ENCODE measurements at places on chromosomes 12 and 14. TPM values are rescaled to one million over a fixed set of nuclear protein-coding genes. Genes with fewer than 3 reads are reported as not detected.
A peak's percentile ranks its signal among the peaks of the same experiment; 100 is the strongest.

DNA sequence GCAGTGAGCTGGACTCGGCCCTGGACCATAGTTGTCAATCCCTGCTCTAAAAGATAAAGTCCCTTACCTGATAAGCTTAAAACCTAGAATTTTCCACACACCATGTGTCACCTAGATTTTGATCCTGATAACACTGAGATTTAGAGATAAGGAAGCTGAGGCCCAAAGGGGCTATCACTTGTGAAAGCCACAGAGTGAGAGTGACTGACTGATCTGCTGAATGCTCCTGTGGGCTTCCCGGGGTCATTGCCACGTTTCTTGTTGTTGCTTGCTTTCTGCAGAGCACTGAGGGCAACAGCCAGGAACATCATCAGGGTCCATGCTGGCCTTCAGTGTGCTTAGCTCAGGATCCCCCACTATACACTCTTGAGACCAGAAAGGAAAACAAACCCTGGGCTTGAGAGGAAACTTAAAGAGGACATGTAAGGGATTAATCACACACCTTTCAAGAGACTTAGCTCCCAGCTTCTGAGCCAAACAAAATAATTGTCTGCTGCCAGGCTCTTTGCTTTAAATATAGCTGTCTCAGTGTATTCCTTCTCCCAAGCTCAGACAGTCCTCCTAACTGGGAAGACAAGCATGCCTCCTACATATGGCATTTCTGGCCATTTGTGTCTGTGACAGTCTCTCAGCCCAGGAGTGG, 82.6 kb upstream of the ARHGAP5 start:
- H3K36me3 ChIP-seq = no peaks in the 10 kb centered on the region
- no peak overlapping the region for H3K4me3 ChIP-seq
- H3K27me3 ChIP-seq = no peaks in the 10 kb centered on the region
- no peak overlapping the region for H3K27ac ChIP-seq
- H3K4me1 ChIP-seq = no peaks in the 10 kb centered on the region

- H3K27ac ChIP-seq = no peak overlapping the region
- H3K36me3 ChIP-seq = no peaks in the 10 kb centered on the region
Measured at GRCh38 chr12:78863482-78864402, 832 bp upstream of the SYT1 start.

- no peaks in the 10 kb centered on the region for H3K27me3 ChIP-seq
- no peak for DNase-seq
- H3K27ac ChIP-seq = no peak overlapping the region
- H3K36me3 ChIP-seq = no peaks in the 10 kb centered on the region
Measured at GRCh38 chr12:93125126-93125525, 196.0 kb upstream of the EEA1 start.

DNA sequence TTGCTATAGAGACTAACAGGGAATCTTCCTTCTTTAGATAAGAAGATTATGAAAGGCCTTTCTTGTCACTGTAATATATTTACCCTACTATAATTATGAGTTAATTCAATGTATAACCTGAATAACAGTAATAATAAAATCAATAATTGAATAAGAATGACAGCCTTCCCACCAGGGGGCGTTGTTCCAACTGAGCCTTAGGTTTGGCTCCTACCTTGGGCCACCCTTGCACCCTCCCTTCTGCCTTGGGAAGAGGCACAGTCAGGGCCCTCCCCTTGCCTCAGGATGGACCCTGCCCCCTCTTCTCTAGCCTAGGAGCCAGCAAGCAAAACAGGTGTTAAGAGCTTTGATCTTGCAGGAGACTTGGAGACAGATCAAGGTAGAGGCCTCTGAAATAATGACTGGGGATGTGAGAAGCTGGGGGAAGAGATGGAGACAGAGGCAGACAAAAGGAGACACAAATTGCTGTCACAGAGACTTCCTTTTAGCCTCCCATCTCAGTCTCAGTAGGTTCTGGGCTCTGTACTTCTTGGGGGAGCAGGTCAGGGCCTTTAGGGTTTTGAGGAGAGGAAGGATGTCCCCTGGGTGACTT, 40.1 kb upstream of the CISTR start:
- H3K4me1 ChIP-seq = no peaks in the 10 kb centered on the region
- no peak overlapping the region for H3K27ac ChIP-seq
- no peak overlapping the region for H3K4me3 ChIP-seq

- no peaks in the 10 kb centered on the region for H3K27me3 ChIP-seq
- no peaks in the 10 kb centered on the region for H3K4me1 ChIP-seq
- no peak for DNase-seq
Measured at GRCh38 chr14:51228391-51228790, 11.7 kb upstream of the TMX1 start.

DNA sequence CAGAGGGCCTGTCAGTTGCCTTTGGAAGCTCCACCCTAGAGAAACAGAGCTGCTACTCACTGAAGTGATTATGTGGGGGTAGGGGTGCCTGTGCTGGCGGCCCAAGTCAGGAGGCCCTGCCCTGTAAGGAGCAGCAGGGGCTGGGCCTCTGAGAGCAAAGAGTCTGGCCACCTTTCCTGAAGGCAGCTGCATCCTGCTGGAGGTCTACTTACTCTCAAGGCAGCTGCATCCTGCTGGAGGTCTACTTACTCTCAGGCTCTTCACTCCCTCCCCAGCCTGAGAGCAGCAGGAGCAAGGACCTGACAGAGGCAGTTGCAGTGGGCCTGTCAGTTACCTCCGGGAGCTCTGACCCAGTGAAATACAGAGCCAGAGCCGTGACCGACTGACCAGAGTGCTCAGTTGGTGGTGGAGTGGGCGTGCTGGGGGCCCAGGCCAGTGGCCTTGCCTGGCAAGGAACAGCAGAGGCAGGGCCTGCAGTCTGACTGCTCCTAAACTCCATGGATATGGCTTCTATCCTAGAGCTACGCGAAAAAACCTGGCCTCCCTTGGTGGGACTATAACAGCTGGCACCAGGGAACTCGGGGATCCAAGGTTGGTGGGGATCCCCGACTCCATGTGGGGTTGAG, 32.3 kb downstream of the RAD51B start:
- H3K4me1 ChIP-seq = no peaks in the 10 kb centered on the region
- no peak overlapping the region for H3K4me3 ChIP-seq
- H3K36me3 ChIP-seq = no peaks in the 10 kb centered on the region
- H3K27me3 ChIP-seq = no peaks in the 10 kb centered on the region
- no peak overlapping the region for H3K27ac ChIP-seq

DNA sequence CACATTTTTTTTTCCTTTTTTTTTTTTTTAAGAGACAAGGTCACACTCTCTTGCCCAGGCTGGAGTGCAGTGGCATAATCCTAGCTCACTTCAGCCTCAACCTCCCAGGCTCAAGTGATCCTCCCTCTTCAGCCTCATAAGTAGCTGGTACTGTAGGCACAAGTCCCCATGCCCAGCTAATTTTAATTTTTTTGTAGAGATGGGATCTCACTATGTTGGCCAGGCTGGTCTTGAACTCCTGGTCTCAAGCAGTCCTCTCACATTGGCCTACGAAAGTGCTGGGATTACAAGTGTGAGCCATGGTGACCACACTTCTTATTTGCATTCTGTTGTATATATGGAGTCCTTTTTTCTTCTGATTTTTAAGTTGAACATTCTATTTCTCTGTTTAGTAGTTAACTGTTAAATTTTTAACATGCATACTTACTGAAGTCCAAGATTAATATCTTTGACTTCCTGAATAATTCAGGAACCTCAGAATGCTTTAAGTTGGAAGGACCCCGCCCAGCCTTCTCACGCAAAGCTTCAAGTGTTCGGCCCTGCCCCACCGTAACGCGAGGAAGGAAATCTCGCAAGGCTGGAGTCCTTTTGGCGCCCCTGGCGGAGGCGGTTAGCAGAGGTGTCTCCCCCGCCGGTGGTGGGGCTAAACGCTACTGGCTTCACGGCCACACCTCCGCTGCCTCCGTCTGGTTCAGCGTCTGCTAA, 21.6 kb downstream of the SPATS2 start:
- no peaks in the 10 kb centered on the region for H3K36me3 ChIP-seq
- H3K27me3 ChIP-seq = no peaks in the 10 kb centered on the region
- no peak overlapping the region for H3K4me3 ChIP-seq
- no peak overlapping the region for H3K27ac ChIP-seq
- H3K4me1 ChIP-seq = no peaks in the 10 kb centered on the region

GRCh38 chr14:37318938-37319337, 121.2 kb downstream of the MIPOL1 start:
- no peaks in the 10 kb centered on the region for H3K36me3 ChIP-seq
- no peak overlapping the region for H3K27ac ChIP-seq
- no peak for DNase-seq
- no peaks in the 10 kb centered on the region for H3K4me1 ChIP-seq

- no peak overlapping the region for H3K4me3 ChIP-seq
- no peaks in the 10 kb centered on the region for H3K4me1 ChIP-seq
- H3K36me3 ChIP-seq = no peaks in the 10 kb centered on the region
- no peaks in the 10 kb centered on the region for H3K27me3 ChIP-seq
- no peak overlapping the region for H3K27ac ChIP-seq
Measured at GRCh38 chr14:25537846-25538455, 488.0 kb upstream of the STXBP6 start.

DNA sequence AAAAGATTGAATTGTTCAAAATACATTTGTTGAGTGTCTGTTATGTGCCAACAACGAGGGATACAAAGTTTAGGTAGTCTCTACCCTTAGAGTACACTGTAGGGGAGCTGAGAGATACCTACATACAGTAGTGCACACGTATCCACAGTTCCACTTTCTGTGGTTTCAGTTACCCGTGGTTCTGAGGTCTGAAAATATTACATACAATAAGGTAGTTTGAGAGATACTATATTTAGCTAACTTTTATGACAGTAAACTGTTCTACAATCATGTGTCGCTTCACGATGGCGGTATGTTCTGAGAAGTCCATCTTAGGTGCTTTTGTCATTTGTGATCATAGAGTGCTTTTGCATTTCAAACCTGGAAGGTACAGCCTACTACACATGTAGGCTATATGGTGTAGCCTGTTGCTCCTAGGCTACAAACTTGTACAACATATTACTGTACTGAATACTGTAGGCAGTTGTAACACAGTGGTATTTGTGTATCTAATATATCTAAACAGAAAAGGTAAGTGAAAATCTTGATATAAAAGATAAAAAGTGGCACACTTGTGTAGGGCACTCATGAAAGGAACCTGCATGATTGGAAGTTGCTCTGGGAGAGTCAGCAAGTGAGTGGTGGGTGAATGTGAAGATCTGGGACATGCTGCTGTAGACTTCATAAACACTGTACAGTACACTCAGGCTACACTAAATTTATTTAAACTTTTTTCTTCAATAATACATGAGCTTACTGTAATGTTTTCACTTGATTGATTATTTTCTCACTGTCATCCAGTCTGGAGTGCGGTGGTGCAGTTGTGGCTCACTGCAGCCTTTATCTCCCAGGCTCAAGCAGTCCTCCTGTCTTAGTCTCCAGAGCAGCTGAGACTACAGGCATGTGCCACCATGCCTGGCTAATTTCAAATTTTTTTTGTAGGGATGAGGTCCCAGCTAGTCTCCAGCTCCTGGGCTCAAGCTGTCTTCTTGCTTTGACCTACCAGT, 4.0 kb downstream of the CPSF6 start:
- H3K27me3 ChIP-seq = no peaks in the 10 kb centered on the region
- H3K4me1 ChIP-seq = peaks cover 79% of the 10 kb centered on the region
- H3K27ac ChIP-seq = no peak overlapping the region
- H3K4me3 ChIP-seq = no peak overlapping the region
- no peaks in the 10 kb centered on the region for H3K36me3 ChIP-seq
- DNase-seq = no peak

GRCh38 chr14:56292970-56293369, 174.8 kb downstream of the PELI2 start:
- no peak for DNase-seq
- H3K27ac ChIP-seq = no peak overlapping the region
- H3K4me3 ChIP-seq = no peak overlapping the region
- H3K4me1 ChIP-seq = no peaks in the 10 kb centered on the region
- H3K36me3 ChIP-seq = no peaks in the 10 kb centered on the region

GRCh38 chr14:92819011-92819597, 25.0 kb downstream of the GOLGA5 start:
- H3K27ac ChIP-seq = no peak overlapping the region
- no peak for DNase-seq
- no peaks in the 10 kb centered on the region for H3K27me3 ChIP-seq
- no peak overlapping the region for H3K4me3 ChIP-seq

GRCh38 chr14:89767131-89767530, 187.4 kb downstream of the EFCAB11 start:
- no peaks in the 10 kb centered on the region for H3K27me3 ChIP-seq
- no peaks in the 10 kb centered on the region for H3K4me1 ChIP-seq
- DNase-seq = no peak

GRCh38 chr12:13028825-13029570, 15.2 kb upstream of the FAM234B start:
- H3K4me3 ChIP-seq = no peak overlapping the region
- no peaks in the 10 kb centered on the region for H3K36me3 ChIP-seq
- no peaks in the 10 kb centered on the region for H3K4me1 ChIP-seq
- H3K27ac ChIP-seq = no peak overlapping the region

DNA sequence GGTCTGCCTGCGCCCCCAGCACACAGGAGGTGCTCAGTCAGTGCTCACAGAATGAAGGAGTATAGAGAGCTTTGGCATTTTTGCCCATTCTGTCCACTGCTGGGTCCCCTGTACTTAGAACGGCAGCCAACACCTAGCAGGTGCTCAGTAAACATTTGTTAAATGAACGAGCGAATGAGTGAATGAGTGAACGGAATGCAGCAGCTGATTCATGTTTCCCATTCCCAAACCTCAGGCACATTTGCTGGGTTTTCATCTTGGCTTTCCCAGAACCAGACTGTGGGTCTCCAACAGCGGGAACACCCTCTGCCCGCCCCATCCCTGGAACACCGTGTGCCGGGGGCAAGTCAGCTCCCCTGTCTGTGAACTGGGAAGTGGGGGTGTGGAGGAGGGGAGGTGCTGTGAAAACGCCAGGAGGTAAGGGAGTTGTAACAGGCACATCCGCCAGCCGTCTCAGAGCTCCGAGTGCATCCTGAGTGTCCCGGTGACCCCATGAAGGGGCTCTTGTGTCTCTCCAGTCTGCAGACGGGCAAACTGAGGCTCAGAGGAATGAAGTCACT, 47.3 kb downstream of the SCARB1 start:
- peak; percentile 50 for DNase-seq
- peaks cover 35% of the 10 kb centered on the region for H3K36me3 ChIP-seq
- H3K27ac ChIP-seq = no peak overlapping the region
- H3K27me3 ChIP-seq = no peaks in the 10 kb centered on the region
- peaks cover 3% of the 10 kb centered on the region for H3K4me1 ChIP-seq

GRCh38 chr14:100692859-100693558, 33.7 kb upstream of the DLK1 start:
- no peaks in the 10 kb centered on the region for H3K4me1 ChIP-seq
- no peaks in the 10 kb centered on the region for H3K27me3 ChIP-seq
- no peak overlapping the region for H3K27ac ChIP-seq
- DNase-seq = peak; percentile 66
- H3K36me3 ChIP-seq = no peaks in the 10 kb centered on the region
- H3K4me3 ChIP-seq = no peak overlapping the region

DNA sequence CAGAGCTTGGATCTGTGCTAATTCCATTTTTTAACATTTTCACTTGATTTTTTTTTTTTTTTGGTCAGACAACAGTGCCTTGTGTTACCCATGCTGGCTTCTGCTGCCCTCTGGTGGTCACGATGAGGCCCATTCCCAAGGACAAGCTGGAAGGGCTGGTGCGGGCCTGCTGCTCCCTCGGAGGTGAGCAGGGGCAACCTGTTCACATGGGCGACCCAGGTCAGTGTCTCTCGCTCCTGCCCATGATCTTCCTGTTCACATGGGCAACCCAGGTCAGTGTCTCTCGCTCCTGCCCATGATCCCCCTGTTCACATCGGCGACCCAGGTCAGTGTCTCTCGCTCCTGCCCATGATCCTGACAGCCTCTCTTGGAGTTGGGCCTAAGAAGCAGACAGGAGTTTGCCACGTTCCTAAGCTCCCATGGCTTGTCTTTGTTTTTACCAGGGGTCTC, 59.4 kb downstream of the DGLUCY start:
- H3K4me1 ChIP-seq = peaks cover 10% of the 10 kb centered on the region
- peak; percentile 68 for DNase-seq
- peaks cover 76% of the 10 kb centered on the region for H3K36me3 ChIP-seq
- no peak overlapping the region for H3K4me3 ChIP-seq
- H3K27me3 ChIP-seq = no peaks in the 10 kb centered on the region

Gene GRIP1
- 10.6 TPM for polyA plus RNA-seq

Gene SERPINA6
- polyA plus RNA-seq = 0.11 TPM

Gene ALG10B
- 13.0 TPM for polyA plus RNA-seq

Gene PTPN6
- 18.5 TPM for polyA plus RNA-seq

All from left lung (tissue), 14 donors.